ENCODE measurements at places on chromosomes 7 and 10.
A peak's percentile ranks its signal among the peaks of the same experiment; 100 is the strongest.

DNA sequence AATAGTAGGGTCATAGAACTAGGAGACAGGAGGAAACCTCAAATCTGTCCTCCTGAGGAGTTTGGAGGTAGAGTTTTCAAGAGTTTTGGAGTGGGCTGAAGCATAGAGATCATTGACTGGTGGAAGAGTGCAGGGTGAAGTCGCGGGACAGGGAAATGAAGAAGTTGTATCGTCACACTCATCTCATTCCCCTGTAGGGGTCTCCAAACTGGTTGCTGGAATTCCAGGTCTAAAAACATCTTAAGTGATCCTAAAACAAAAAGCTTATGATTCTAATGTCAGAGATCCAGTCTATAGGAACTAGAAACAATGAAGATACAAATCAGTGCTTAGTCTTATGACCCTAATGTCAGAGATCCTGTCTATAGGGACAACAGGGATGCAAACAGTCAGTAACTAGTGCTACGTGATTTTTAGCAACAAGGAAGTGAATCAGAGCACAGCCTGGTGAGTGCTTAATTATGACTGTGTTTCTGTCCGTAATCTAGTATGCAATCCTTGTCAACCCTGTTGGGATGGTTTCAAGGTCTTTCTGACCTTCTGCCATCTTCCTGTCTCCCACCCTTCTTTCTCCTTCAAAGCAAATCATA is 139.4 kb downstream of the SKIDA1 start:
- no peak for DNase-seq

DNA sequence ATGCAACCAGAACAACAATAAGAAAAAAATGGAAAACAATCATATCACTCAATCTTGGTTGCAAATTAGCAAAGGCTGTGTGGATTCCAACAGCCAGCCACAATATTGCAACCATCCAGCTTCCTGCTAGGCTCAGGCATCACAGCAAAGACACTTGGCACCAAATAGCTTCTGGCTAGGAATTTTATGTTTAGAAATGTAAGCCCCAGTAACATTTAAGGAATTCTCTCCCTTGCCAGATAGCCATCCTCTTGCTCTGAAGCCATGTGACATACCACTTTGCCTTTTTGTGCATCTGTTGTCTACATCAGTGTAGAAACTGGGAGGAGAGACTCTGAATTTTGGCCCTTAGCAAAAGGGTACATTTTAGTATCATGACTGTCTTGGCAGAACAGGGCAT is 22.2 kb downstream of the MKX start:
- no peak for DNase-seq

- DNase-seq: no peak
These were observed 41.9 kb downstream of the ENO4 start for GRCh38 chr10:116891208-116891607.

DNA sequence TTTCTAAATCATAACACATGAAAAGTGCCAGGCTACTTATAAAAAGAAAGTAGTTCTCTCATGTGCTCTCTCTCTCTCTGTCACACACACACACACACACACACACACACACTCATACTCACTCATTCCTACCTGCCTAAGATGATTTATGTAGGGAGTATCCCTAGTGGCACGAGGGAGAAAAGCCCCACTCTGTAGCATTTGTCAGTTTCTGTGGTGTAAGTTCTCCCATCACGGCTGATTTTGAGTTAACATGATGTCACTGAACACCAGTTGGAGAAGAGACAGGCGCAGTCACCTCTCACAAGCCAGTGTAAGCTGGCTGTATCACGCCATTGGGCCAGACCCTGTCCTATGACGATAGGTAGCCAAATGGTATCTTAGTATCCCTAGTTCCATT is 395.4 kb downstream of the SFMBT2 start:
- DNase-seq: peak; percentile 1

DNA sequence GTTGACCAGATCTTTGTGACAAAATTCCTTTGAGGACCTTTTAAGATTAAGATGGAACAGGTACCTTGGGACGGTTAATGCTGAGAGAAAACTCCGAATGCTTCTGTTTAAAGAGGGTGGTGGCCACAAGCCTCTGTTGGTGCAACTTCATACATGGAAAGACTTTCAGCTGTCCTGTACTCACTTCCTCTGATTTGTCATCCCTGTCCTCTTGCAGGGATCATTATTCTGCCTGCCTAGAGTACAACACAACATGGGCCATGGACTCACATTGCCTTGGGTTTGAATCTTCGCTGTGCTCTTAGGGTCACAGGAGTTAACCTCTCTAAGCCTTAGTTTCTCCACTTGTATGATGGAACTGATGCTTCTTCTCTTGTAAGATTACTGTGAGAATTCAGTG is 75.1 kb downstream of the ENTPD1 start:
- no peak for DNase-seq

GRCh38 chr7:132450696-132451095 is 125.6 kb downstream of the PLXNA4 start:
- DNase-seq: no peak

All from NCI-H226 (cell line).